Karpas-422 (cell line): ENCODE measurements at places on chromosomes 7 and 10. TPM values are rescaled to one million over a fixed set of nuclear protein-coding genes. Genes with fewer than 3 reads are reported as not detected.

The ASAH2 gene
- total RNA-seq: 8.7 and 20.0 TPM in 2 replicates

The BAZ1B gene
- total RNA-seq: 49.0 and 51.2 TPM in 2 replicates

The RARRES2 gene
- not detected in 2 replicates for total RNA-seq

The COL28A1 gene
- total RNA-seq: 0.69 TPM in 1 of 2 replicates, not detected in the other

The ENO4 gene
- not detected in 2 replicates for total RNA-seq

The VGF gene
- total RNA-seq: 0.86 and 1.4 TPM in 2 replicates
